Activated naive CD8-positive, alpha-beta T cell treated with anti-CD3 and anti-CD28 coated beads, Interleukin-2, amount 50 U/mL, for 16 hours (primary cell): ENCODE measurements at places on chromosomes 13 and 19.

- no peak for DNase-seq
Measured at GRCh38 chr13:33870046-33870668, 52.2 kb downstream of the RFC3 start.

DNA sequence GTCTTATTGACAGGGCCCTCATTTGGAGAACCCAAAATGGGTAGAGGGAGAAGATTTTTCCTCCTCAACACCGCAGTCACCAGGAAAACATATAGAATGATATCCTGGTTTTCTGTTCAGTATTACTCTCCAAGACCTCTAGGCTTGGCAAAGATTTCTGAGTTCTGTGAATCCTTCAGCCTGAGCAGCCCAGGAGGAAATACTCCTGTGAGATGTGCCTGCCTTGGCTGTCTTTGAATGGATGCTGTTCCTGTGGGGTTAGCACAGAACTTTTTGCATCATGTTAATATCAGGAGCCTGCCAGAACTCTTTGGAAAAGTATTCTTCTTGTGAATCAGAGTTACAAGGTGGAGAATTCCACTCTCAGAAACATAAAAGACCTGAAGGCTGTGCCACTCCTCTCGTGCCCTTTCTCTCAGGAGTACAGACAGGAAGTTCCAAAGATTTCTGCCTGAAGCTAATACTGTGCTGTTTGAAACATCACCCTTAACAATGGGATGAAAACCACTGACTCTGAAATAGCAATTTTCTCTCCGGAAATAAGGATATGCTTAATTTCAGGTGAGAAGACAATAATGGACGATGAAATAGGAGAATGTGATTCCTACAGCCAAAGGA lies 520.1 kb upstream of the NBEA start:
- DNase-seq = no peak

DNA sequence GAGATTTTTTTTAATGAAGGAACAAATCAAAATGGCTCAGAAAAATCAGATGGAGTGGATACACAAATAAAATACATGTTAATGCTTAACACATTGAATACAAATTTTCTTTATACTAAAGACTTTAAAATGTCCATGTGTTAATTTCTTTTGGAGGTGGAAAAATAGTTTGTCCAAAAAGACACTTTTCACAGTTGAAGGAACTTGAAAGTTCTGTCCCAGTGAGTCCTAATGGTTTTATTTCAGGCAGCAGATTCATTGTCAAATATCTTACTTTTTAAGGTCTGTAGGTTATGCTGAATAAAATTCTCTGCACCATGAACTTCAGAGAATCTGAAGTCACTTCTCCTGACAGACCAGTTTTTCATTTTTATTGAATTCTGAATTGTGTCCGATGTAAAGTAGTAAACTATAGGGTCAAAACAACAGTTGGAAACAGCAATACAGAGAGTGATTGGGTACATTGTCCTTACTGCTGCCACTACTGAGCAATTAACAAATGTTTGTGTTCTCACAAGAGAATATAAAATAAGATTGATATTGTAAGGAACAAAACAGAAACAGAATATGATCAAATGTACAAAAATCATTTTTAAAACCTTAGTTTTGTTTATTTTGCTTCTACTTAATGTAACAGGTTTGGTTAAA lies 1.6 kb downstream of the LPAR6 start:
- DNase-seq = no peak

DNA sequence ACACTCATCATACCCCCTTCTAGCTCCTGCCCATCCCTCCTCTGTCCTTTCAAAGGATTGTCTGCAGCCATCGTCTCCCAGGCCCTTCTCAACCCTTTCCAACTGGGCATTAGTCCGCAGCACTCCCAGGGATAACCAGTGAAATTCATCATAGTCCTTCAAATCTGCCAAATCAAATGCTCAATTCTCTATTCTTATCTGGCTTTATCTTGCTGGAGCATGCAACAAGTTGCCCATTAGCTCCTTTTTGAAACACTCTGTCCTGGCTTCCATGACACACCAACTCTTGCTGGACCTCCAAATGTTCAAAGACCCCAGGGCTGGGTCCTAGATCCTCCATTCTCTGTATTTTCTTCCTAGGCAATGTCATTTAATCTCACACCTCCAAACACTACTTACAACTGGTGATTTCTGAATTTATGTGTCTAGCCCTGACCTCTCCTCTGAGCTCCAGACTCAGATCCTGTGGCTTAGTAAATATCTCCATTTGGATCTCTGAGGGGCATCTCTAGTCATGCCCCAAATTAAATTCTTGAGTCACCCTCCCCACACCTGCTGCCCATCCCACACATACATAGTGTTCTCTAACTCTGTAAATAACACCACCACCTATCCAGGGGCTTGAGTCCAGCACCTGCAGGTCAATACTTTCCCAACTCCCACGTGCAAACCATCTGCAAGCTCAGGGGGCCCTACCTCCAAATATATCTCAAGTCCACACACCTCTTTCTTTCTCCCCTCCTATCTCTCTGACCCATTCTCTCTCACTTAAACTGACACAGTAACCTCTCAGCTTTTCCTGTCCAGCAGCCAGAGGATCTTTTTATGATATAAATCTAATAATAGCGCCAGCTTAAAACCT lies 9.1 kb upstream of the ANKRD10 start:
- DNase-seq = no peak

DNA sequence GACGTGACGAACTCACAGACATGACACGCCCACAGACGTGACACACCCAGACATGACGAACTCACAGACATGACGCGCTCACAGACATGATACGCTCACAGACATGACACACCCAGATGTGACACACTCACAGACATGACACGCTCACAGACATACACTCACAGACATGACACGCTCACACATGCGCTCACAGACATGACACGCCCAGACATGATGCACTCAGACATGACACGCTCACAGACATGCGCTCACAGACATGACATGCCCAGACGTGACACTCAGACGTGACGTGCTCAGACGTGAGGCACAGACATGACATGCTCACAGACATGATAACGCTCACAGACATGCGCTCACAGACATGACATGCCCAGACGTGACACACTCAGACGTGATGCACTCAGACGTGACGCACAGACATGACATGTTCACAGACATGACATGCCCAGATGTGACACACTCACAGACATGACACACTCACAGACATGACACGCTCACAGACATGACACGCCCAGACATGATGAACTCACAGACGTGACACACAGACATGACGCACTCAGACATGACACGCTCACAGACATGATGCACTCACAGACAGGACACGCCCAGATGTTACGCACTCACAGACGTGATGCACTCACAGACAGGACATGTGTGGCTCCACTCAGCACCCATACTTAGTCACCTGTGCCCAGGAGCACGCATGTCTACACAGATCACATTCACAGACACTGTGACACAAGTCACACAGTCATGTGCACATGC lies 8.1 kb downstream of the ERFL start:
- no peak for DNase-seq

DNA sequence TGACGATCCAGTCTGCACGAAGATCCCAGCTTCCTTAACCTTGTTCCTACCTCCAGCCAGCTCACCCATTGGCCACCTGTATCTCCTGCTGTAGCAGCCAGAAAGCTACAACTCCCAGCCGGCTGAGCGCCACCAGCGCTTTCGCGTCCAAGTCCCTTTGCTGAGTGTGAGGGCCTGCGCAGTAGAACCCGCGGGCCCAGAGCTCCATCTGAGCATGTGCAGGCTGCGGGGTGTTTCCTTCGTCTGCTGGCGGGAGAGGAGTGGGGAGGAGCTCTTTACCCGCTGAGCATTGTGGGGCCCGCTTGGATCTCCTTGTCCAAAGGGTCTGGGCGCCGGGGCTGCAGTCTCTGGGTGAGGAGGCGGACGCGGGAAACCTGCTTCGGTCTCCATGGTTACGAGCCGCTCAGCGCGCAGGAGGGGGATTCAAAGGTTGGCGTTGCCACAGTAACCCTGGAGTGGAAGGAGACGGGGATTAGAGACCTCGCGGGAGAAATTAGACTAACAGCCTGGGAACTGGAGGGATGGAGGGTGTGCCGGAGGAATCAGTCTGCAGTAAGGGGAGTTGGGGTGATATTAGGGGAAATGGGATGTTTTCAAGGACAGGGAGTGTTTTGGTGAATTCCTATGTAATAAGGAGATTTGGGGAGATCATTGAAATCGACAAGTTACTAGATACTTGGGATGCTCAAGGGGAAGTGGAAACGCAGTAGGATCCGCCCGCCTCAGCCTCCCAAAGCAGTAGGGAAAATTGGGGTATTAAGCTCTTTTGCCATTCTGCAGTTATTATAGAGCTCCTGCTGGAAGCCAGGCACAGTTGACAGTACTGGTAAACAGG lies 33.5 kb downstream of the ZSWIM9 start:
- peak; percentile 85 for DNase-seq

GRCh38 chr13:20714563-20715329 lies 11.2 kb downstream of the IL17D start:
- DNase-seq = no peak

GRCh38 chr13:66969291-66969690 lies 260.8 kb downstream of the PCDH9 start:
- DNase-seq = no peak

- DNase-seq = no peak
Measured at GRCh38 chr13:80430561-80430960, 89.6 kb upstream of the SPRY2 start.

GRCh38 chr19:46256855-46257254 lies 27.3 kb downstream of the IGFL1 start:
- no peak for DNase-seq

DNA sequence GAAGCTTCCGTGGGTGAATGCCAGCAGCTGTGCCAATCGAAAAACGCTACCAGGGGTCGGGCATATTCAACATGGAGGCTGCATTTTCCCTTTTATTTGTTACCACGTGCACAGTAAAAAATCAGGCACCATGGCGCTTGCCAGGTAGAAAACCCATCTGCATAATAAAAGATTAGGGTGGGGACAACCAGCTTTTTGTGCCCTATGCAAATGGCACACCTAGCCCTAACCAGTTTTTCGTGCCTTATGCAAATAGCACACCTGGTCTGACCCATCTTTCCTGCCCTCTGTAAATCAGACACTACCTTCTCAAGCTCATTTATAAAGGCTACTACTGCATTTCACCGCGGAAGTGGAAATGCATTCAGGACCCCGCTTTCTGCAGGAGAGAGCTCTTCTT lies 62.1 kb upstream of the FREM2 start:
- no peak for DNase-seq
